ENCODE measurements at places on chromosomes 1 and 21. TPM values are rescaled to one million over a fixed set of nuclear protein-coding genes. Genes with fewer than 3 reads are reported as not detected.

GRCh38 chr1:14699620-14700019 is 101.1 kb downstream of the KAZN start:
- DNase-seq, result no peak

Gene CASZ1
- total RNA-seq, result 1.1 TPM

- no peak for DNase-seq
Observed at GRCh38 chr1:215201283-215201682, 118.7 kb downstream of the KCNK2 start.

DNA sequence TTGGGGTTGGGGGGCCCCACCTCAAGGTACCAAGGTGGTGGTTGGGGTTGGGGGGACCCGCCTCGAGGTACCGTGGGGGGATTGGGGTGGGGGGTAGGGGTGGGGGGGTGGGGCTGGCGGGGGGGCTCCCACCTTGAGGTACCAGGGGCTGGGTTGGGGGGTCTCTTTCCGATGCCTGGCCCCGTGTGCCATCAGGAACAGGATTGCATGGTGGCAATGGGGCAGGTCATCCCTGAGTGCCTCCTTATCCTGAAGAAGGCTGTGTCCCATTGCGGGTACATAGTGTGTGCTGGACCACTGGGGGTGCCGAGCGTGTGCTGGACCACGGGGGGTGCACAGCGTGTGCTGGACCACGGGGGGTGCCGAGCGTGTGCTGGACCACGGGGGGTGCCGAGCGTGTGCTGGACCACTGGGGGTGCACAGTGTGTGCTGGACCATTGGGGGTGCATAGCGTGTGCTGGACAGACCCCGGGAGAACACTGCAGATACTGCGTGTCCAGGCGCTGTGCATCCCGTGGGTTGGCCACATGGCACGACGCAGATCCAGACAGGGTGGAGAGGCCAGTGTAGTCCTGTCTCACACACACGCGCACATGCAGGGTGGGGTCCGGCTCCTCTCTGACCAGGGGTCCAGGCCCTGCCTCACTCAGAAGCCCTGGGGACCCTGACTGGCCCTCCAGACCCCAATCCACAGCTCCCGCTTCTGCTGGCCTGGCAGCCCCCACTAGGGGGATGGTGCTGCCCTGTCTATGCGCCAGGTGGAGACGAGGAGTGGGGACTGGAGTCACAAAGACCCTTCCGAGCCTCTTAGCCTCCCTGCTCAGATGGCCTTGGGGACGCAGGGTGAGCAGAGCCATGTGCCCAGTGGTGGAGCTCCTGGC is 4.2 kb downstream of the SCNN1D start:
- no peak for DNase-seq

GRCh38 chr1:237383791-237384190 is 341.8 kb downstream of the RYR2 start:
- no peak for DNase-seq

- DNase-seq, result no peak
Observed at GRCh38 chr1:200960948-200961340, 62.6 kb downstream of the KIF21B start.

Gene METTL13
- total RNA-seq, result 27.5 TPM

Gene SLC35F3
- not detected for total RNA-seq

Gene S100A7A
- total RNA-seq, result not detected

DNA sequence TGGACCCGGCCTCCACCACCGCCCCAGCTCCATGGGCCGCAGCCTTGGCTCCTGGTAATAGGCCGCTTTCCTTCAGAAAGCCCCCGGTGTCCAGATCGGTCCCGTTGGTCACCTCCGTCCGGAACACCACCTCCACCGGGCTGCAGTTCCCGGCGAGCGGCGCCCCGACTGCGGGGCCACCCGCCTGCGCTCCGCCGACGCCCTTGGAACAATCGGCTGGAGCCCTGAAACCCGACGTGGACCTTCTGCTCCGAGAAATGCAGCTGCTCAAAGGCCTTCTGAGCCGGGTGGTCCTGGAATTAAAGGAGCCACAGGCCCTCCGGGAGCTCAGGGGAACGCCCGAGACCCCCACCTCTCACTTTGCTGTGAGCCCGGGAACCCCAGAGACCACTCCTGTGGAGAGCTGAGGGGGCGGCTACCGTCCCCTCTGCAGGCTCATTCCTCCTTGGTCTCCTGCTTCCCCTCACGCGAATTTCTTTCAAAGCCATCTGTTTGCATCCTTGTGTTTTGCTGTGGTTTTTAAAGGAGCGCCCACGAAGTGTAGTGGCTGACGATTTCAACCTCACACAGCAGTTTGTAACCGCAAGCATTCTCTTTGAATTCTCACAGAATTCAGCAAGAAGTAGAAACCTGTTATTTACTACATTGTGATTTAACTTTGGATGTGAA is 6.0 kb downstream of the FCRLB start:
- DNase-seq, result no peak

- no peak for DNase-seq
Observed at GRCh38 chr1:52436817-52437216, 32.4 kb downstream of the PRPF38A start.

- no peak for DNase-seq
Observed at GRCh38 chr1:9213956-9214355, 20.6 kb upstream of the H6PD start.

GRCh38 chr1:92859400-92860039 is 27.7 kb downstream of the RPL5 start:
- no peak for DNase-seq

Gene LDLRAD1
- total RNA-seq, result not detected

Gene RPE65
- not detected for total RNA-seq

GRCh38 chr1:53642215-53642555 is 96.8 kb downstream of the GLIS1 start:
- peak; percentile 5 for DNase-seq

Gene PPM1J
- total RNA-seq, result 0.32 TPM

Gene ZNF684
- total RNA-seq, result 8.2 TPM

DNA sequence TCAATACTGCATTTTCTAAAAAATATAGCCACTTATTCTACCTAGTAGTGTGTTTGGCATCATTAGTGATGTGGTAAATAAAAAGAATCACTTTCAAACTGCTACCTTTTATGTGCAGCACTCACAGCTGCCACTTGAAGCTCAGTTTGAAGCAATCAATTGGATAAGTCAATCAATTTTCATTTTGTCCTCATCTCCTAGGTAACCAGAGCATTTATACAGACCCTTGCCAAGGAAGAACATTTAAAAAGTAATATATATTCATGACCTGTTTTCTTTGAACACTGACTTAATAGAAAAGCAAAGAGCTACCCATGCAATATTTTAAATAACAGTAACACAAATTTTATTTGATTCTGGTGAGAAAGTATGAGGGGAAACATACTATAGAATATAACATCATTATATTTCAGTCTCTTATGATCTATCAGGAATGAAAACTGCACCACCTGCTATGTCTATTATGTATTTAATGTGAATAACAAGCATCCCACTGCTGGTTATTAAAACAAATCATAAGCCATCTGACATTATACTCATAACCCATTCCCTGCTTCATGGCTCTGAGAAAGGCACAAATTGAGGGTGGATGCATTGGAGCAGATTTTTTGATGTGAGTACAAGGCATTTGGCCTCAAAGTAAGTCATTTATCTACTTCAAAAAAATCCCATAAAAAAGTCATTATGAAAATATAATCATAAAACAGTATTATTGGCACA is 168.4 kb upstream of the C21orf91 start:
- no peak for DNase-seq

Gene SRRM1
- total RNA-seq, result 96.3 TPM

Gene WNT3A
- not detected for total RNA-seq

DNA sequence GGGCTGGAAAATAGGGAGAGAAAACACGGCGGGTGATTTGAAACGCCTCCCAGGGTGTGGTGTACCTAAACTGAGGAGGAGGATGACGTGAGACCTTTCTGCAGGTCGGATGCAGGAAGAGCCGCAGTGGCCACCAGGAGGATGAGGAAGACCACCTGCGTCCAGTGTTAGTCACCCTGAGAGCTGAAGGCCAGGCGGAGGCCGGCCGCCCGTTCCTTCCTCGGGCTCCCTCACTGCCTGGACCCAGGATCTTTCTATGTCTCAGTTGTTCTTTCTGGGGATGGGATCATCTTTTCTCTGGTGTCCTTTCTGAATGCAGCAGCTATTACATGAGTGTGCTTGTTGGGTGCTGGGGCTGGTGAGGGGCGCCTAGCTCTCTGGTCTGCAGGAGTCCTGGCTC is 74.7 kb upstream of the COL6A1 start:
- no peak for DNase-seq

- DNase-seq, result no peak
Observed at GRCh38 chr1:17599954-17600300, 60.4 kb downstream of the ARHGEF10L start.

- DNase-seq, result no peak
Observed at GRCh38 chr1:101846820-101847219, 149.9 kb downstream of the OLFM3 start.

DNA sequence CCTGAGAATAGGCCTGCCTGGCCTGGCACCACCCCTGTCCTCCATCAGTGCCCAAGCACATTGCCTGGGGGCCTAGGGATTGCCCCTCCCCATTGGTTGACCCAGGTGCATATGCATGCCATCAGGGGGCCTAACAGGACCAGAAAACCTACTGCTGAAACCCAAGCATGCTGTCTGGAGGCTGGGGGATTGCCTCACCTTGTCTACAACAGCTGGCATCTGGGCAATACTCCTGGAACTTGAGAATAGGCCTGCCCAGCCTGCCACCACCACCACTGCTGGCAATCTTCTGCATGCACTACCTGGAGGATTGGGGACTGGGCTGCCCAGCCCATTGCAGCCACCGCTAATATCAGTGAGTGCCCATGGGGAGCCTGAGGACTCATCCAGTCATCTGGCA is 56.1 kb upstream of the BCL10 start:
- DNase-seq, result no peak

GRCh38 chr1:214670098-214670497 is 67.1 kb downstream of the CENPF start:
- DNase-seq, result no peak

- no peak for DNase-seq
Observed at GRCh38 chr1:150346316-150346715, 17.6 kb upstream of the RPRD2 start.

Gene C8A
- total RNA-seq, result not detected

GRCh38 chr21:27498025-27498424 is 531.1 kb upstream of the ADAMTS5 start:
- no peak for DNase-seq

GRCh38 chr1:213669512-213669911 is 318.3 kb upstream of the PROX1 start:
- DNase-seq, result no peak

DNA sequence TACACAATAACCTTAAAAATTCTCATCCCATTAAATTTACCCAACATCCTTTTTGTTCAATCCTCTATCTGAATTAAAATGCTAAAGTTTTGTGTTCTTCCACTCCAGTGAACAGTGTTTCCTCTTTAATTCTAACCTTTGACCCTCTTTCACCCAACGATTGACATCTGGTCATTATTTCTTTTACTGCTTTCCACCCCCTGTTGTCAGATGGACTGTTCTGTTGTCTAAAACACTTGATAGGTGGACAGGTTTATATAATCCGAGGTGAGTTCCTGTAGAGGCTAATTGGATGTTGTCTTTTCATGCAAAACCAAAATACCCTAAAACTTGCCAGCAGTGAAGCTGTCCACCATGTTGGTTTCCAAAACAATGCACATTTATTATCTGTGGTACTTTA is 73.4 kb upstream of the SERTAD4 start:
- DNase-seq, result no peak

Gene CD247
- 0.80 TPM for total RNA-seq

GRCh38 chr1:77085109-77085508 is 134.1 kb downstream of the PIGK start:
- no peak for DNase-seq

DNA sequence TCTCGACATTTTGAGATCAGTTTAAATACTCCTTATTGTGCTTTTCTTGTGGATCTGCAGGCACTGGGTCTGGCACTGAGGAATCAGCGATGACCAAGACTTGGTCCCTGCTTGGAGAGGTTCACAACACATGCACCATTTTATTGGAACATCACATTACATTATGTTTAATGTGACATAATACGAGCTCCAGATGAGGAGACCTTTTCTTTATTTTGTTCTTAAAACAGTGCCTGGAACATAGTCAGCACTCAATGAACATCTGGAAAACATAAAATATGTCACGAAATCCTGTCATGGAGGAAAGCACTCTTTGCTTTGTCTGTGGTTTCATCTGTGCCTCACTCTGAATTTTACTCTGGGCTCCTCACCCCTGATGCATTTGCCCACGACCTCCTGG is 110.7 kb downstream of the ST6GALNAC3 start:
- DNase-seq, result no peak

Gene RHBDL2
- 0.33 TPM for total RNA-seq

GRCh38 chr1:149915429-149916192 is 2.0 kb downstream of the SV2A start:
- DNase-seq, result no peak

DNA sequence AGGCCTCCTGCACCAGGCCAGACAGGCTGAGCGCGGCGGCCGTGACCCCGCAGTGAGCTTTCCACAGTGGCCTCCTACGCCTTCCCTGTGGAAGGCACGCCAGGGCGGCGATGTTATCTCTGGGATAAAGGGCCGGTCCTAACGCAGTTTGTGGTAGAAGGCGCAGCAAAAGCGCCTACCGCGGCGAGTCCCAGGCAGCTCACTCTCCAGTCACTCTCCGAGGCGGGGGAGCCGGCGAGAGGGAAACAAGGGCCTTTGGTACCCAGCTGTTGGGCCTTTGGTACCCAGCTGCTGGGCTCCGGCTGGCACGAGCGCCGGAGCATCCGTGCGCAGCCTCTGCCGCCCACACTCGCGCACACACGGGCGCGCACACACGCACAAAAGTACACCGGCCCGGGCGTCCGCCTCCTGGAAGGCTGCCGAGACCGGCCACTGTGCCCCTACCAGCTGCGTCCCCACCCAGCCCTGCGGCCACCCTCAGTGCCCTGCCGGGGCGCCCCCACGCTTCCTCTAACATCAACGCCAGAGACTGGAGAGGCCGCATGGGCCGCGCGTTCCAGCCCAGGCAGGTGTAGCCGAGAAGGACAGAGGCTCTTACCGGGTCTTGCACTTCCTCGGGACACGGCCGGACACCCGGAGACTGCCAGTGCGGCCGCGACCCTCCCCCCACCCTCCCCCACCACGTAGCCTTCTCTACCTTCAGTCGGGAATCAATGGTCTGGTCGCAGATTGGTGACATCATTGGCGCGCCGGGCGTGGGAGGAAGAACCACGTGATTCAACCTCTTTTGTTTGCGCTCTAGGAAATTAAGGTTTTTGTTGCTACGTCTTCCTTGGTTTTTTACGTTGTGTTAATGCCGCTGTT is 19.5 kb upstream of the ADAR start:
- peak; percentile 84 for DNase-seq

Gene OPTC
- total RNA-seq, result not detected

All from breast epithelium (tissue), 4 donors.